ENCODE measurements at places on chromosomes 13 and 19. TPM values are rescaled to one million over a fixed set of nuclear protein-coding genes. Genes with fewer than 3 reads are reported as not detected.

- no peak for DNase-seq
These were observed 4.7 kb upstream of the PTGIR start for GRCh38 chr19:46629546-46630025.

- no peak for DNase-seq
These were observed 29.1 kb downstream of the GATAD2A start for GRCh38 chr19:19434483-19435045.

DNA sequence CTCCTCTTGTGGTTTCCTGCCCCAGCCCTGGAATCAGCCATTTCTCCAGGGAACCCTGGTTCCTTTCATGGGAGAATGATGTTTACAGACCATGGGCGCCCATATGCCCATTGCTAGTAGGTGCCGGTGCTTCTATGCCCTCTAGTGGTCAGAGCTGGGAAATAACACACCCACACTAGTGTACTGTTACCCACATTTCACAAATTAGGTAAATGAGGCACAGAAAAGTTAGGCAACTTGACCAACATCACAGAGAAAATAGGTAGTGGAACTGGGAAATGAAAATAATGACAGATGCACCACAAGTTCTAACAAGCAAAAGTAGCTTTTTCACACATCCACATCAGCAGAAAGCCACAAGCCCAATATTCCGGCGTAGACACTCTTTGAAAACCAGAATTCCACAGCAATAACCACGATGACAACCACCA, 1.3 kb upstream of the CEACAM3 start:
- peak; percentile 11 for DNase-seq

GRCh38 chr13:49938314-49938713, 2.2 kb upstream of the SPRYD7 start:
- no peak for DNase-seq

- no peak for DNase-seq
These were observed 3.4 kb downstream of the GGN start for GRCh38 chr19:38384209-38385027.

GRCh38 chr13:36550177-36550576, 117.9 kb downstream of the CCNA1 start:
- no peak for DNase-seq

GRCh38 chr19:40907968-40908735, 26.1 kb upstream of the CYP2A7 start:
- DNase-seq: no peak

DNA sequence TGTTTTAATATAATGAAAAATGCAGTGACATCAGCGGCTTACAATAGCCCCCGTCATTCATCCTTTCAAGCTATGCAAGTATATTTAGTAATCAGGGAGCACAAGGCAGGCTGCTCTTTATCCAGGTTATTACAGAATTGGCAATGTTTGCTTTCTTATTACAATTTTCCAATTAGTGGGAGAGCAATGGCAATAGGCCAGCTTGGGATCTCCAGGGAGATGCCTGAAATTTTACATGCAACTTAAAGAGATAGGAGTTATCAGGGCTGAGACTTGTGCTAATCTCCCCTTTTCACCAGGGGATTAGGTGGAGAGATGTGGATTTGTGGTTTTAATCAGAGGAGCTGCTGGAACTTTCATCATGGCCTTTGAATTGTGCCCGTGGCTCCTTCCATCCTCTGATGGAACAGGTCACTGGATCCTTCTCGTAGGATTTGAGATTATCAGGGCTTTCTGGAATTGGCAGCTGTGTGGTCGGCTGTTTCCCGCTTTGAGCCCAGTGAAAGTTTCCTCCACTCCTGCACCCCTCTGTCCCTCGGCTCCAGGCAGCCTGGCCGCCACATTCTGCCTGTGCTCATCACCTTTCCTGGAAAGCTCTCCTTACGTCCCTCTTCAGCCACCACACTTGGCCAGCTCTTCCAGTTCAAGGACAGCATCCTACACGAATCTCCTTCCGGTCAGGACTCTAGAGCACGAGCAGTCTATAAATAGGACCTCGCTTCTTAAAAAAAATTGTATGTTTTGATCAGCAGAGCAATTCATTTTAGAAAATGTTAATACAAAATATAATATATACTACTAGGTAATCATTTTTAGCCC, 47.0 kb downstream of the CBY2 start:
- DNase-seq: no peak

DNA sequence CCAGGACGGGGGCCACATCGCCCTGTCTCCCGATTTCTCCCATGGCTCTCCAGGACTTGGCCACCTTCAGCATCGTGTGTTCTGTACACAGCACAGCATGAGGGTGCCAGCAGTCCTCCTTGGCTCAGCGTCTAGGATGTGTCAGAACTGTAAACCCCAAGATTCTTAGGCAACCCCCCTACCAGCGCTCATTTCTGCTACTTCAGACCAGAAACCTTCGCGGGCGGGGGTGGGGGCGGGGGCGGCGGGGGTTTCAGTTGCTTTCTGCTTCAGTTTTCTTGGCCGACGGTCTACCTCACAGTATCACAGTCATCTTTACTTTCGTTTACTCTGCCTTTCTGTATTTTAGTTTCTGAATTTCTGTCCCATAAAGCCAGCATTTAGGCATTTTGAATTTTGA, 82.4 kb downstream of the GGACT start:
- DNase-seq: no peak

DNA sequence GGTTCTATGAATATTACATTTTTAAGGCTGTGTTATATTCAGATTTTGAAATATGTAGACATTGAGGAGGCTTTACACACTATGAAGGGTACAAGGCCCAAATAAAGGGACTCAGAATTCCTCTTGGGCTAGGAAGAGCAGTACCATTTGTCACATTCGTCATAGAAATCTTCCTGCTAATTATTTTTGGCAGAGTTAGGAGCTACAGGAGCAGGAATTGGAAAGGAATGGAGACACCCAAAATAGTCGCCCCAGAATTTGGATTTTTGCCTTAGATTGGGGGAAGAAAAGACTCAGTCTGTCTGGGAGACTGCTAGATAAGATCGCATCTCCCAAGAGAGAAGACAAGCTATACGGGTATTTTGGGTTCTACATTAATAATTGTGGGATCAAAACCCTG, 176.4 kb upstream of the DACH1 start:
- no peak for DNase-seq

DNA sequence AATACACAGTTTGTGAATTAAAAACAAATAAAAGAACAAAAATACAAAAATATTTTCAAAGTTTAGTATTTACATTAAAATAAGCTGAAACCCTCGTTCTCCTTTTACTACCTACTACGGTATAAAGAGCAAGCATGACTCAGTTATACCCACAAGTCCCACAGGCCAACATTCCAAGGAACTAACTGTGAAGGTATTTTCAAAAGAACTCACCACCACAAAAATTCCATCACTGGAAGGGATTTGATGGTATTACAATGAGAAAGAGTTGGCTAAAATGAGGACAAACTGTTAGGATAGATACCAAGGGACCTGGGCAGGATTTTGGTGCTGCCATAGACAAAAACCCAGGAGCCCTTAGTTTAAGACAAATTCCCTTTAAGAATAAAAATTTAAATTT, 122.7 kb downstream of the TBC1D4 start:
- DNase-seq: peak; percentile 79

The CYP2A7 gene
- not detected for total RNA-seq

The DHDH gene
- total RNA-seq: 0.46 TPM

The TJP3 gene
- not detected for total RNA-seq

The SBK2 gene
- total RNA-seq: not detected

Measured in foreskin keratinocyte (primary cell).